Pulmonary artery endothelial cell (primary cell): ENCODE measurements at places on chromosomes 7 and 10. TPM values are rescaled to one million over a fixed set of nuclear protein-coding genes. Genes with fewer than 3 reads are reported as not detected.

GRCh38 chr10:33071857-33072256 lies 113.8 kb upstream of the ITGB1 start:
- no peak for DNase-seq

DNA sequence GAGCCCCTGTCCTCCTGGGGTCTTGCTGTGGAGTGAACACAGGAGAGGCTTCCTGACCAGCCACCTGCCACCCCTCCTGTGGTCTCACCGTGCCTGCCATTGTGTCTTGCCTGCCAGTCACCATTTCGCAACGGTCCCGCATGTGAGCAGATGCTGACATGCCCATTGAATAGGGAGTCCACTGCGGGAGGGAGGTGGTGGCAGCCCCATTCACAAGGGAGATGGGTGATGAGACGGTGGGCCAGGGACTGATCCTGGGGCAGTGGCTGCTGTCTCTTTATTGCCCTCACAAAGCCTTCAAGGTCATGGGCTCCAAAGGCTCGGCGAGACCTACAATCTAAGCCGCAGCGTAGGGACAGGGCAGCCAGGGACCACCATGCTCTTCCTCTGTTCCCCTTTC lies 76.0 kb upstream of the NPTX2 start:
- no peak for DNase-seq

Gene PHKG1
- total RNA-seq, result 0.46 and 0.59 TPM in 2 replicates

- no peak for DNase-seq
Observed at GRCh38 chr10:17257466-17258321, 29.7 kb downstream of the VIM start.

DNA sequence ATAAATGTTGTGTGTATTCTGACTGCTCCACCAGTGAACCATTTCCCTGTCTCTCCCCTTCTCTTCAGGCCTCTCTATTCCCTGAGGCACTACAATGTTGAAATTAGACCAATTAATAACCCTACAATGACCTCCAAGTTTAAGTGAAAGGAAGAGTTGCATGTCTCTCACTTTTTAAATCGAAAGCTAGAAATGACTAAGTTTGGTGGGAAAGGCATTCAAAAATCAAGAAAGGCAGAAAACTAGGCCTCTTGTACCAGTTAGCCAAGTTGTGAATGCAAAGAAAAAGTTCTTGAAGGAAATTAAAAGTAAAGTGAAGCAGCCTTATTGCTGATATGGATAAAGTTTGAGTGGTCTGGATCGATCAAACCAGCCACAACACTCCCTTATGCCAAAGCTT lies 198.3 kb upstream of the YAE1 start:
- DNase-seq, result no peak

GRCh38 chr7:73976761-73977618 lies 51.0 kb upstream of the ELN start:
- DNase-seq, result no peak

Gene ZPBP
- not detected in 2 replicates for total RNA-seq
